ENCODE measurements at places on chromosomes 13 and 19. TPM values are rescaled to one million over a fixed set of nuclear protein-coding genes. Genes with fewer than 3 reads are reported as not detected.

Gene ZNF284
- 0.63 TPM for total RNA-seq

Gene SIRT6
- 24.2 TPM for total RNA-seq

Gene TNFRSF19
- 0.03 TPM for total RNA-seq

Gene ZNF543
- total RNA-seq: 5.6 TPM

Measured in HT-29 (cell line).